ENCODE measurements at places on chromosomes 1 and 21. TPM values are rescaled to one million over a fixed set of nuclear protein-coding genes. Genes with fewer than 3 reads are reported as not detected.

DNA sequence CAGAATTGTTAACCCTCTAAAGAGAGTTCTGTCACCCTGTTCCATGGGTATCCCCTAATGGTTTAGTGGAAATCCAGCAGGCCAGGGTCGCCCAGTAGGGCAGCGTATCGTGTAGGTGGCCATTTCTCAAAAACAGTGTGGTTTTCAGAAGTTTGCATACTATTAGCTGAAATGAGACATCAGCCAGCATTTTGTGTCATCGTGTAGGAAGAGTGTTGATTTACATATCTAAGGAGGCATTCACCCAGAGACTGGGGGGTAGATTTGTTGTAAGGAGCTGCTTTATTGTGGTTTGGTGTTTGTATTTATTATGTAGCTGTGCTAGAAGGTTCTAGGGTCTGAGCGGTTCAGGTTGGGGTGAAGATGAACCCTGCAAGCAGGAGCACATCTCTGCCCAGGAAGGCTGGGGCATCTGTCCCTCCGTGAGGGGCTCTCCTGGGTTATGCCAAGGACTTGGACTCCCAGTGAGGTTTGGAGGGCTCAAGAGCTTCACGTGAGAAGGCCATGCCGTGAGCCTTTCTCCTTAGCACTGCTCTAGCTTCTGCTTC, 174.4 kb downstream of the PGBD5 start:
- no peak for DNase-seq

GRCh38 chr1:163565166-163565565, 243.4 kb downstream of the NUF2 start:
- DNase-seq, result no peak

DNA sequence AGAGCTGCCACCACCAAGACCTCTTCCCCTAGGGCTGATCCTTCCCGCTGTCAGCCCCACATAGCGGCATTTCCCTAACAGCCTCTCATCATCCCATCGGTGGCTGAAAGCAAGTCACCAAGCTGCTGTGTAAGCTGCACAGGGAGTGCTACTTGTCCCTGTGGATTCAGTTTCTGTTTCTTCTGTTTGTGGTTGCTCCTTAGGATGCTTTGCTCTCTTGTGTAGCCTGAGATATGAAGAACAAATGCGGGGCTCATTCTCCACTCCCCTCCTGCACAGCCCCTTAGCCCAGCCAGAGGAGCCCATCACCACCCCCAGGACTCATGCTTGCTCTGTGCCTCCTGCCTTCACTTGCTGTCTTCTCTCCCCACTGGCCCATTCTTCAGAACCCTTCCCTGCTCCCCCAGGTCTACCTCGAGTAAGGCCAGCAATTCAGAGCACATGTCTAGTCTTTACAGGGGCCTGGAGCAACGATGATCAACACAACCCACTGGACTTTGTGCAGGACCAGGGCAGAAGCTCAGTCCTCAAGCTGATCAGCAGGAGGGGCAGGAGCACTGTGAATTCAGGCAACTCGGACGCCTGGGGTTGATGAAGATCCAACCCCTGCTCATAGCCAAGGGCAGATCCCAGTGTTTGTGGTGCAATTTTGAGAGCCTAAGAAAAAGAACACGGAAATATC, 82.6 kb upstream of the GALNT2 start:
- DNase-seq, result no peak

DNA sequence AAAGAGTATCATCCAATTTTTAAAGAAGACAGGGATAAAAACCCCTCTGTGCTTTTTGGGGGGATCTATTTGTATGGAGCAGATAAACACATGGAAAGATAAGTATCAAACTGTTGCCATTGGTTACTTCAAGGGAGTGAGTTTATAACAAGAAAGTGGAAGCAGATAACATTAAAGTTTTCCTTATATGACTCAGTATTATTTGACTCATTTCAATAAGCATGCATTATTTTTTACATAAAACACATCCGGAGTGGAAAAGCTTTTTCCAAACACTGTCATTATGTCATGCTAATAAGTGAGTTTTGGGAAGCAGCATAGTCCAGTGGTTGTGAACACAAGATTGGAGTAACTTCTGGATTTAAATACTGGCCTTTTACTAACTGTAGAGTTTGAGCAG, 452.2 kb downstream of the LTN1 start:
- no peak for DNase-seq

The TMIGD3 gene
- not detected for total RNA-seq
